ENCODE measurements at places on chromosomes 2 and 18.

DNA sequence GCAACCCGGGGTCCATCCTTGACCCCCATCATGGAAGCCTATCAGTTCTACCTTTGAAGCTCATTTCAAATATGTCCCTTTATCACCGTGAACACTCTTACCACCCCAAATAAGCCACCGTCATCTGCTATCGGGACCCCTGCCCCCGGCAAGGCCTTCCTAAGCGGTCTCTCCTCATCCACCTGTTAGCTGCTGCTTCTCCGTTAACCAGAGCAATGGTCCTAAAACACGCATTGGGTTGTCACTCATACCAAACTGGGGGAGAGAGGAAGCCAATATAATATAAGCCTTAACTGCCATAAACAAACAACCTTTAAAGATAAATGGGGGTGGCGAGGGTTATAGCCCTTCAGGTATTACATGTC lies 680 bp downstream of the ASNSD1 start:
- DNase-seq = no peak

DNA sequence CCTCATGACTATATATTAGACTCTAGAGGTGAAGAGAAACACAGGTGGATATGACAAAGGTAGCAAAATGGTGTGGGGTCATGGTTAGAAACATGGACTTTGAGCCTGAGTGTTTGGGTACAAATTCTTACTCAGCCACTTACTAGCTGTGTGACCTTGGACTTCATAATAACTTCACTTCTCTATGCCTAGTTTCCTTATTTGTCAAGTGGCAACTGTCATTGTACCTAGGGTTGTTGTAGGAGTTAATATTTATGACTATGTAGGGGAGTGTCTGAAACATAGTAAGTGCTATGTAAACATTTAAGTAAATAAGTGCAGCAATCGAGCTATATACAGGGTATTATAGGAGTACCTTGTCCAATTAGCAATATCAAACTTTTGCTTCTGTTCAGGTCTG lies 49.7 kb upstream of the RAPH1 start:
- DNase-seq = no peak

GRCh38 chr2:189570570-189571031 lies 10.0 kb downstream of the SLC40A1 start:
- no peak for DNase-seq

- no peak for DNase-seq
Observed at GRCh38 chr2:65658881-65659280, 226.5 kb upstream of the SPRED2 start.

- no peak for DNase-seq
Observed at GRCh38 chr2:118151831-118152230, 63.6 kb downstream of the INSIG2 start.

DNA sequence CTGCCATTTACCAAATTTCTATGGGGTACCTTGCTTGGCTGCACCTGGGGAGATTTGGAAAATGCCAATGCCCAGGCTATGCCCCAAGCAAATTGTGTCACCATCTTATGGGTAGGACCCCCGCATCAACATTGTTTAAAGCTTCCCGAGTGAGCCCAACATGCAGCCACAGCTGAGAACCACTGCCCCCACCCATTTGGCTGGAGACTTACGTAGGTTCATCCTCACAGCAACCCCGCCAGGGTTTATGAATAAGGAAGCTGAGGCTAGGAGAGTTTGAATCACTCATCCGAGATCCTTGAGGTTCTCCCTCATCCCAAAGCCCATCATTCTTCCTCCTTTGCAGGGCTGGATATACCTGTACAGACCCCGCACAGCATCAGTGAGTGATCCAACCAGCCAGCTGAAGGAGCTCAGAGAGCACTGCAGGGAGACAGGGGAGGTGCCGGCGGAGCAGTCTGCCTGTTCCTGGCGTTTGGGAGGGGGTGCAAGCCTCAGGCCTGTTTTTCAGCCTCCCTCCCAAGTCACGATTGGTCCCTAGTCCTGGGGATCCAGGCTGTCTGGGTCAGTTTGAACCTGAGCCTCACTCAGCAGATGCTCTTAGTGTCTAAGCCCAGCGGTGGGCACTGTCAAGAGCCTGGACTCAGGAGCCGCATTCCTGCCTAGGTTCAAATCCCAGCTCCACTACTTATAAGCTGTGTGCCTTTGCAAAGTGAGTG lies 164.9 kb downstream of the SMAD7 start:
- DNase-seq = no peak

DNA sequence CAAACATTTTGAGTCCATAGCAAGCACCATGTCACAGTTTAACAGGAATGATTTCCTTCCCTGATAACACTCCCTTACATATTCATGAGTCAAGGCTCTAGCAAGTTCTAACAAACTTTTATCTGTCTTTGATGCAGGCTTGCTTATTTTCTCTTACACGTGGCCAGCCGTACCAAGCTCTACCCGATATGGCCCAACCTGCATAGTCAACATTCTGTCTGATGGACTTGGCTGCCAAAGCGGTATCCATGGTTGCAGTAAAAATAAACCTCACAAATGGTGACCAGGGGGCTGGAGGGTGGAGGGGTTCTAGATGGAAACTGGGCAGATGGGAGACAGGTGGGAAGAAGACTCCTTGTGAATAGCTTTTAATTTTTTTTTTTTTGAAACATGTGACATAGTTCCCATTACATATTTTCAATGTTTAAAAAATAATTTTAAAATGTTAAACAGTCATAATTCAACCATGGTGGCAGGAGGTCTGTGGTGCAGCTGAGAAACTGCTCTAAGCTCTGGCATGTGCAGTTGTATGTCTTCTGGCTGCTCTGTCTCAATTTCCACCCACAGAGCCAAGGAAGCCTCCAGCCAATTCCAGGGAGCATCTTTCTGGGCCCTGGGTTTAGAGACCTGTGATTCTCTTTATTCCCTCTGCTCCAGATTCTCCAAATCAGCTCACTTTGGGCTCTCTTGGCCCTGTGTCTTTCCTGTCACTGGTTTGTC lies 20.7 kb upstream of the CXCR1 start:
- DNase-seq = no peak

DNA sequence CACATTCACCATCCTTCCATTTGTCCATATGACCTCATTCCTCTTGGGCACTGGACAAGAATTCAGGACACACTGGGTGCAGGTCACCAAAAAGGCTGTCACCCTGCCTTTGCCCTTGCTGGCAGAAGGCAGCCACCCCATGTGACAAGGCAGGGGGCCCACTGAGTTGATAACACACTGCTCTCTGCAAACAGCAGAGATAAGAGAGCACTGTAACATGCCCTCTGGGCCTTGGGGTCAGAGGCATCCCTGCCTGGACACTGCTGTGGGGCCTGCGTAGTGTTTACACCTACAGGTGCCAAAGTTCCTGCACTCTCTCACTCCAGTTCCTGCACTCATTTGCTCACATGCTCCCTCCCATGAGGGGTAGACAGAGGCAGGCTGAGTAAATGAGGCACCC lies 344.7 kb upstream of the TCF4 start:
- DNase-seq = no peak

DNA sequence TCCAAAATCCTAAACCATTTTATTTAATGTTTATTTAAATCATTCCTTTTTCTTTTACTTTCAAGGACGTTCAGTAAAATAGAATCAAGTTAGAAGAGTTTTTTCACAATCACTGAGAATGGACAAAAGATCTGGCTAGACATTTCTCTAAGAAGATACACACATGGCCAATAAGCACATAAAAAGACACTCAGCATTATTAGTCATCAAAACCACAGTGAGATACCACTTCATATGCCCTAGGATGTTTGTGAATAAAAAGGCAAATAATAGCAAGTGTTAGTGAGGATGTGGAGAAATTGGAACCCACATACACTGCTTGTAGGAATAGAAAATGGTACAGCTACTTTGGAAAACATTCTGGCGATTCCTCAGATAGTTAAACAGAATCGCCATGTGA lies 76.1 kb downstream of the RHBDD1 start:
- no peak for DNase-seq

- no peak for DNase-seq
Observed at GRCh38 chr2:27906074-27906473, 15.5 kb downstream of the BABAM2 start.

DNA sequence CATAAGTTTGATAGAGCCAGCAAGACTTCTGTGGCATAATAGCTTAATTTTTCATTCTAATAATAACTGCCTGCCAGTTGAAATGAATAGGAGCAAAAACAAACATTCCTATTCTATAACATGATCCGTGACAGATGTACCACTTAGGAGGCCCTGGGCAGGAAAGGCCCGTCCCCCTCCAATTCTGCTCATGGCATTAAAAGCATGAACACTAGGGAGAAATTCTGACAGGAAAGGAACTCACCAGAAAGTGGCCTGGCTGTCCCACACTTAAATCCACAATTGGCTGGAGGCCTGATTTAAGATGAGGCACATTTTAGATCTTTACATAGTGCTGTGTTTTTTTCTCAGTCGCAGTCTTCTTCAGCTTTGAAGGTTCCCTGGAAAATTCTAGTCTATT lies 261.9 kb upstream of the ETAA1 start:
- no peak for DNase-seq

GRCh38 chr18:2441544-2441943 lies 129.8 kb downstream of the METTL4 start:
- DNase-seq = no peak

DNA sequence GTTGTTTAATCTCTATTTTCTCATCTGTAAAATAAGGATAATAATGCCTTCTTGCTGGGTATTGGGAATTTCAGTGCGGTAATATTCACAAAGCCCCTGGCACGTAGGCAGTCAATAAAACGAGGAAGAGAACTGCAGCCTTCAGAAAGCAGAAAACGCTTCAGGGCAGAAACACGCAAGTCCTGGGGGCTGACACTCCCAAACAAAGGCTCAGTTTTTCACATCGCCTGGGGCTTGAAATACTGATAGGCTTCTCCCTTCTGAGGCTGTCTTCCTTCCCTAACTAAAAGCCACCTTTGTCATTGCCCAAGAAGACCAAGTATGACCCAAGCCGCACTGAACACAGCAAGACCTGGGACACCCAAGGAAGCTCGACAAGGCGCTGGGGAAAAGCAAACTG lies 32.4 kb downstream of the TMEM177 start:
- no peak for DNase-seq

DNA sequence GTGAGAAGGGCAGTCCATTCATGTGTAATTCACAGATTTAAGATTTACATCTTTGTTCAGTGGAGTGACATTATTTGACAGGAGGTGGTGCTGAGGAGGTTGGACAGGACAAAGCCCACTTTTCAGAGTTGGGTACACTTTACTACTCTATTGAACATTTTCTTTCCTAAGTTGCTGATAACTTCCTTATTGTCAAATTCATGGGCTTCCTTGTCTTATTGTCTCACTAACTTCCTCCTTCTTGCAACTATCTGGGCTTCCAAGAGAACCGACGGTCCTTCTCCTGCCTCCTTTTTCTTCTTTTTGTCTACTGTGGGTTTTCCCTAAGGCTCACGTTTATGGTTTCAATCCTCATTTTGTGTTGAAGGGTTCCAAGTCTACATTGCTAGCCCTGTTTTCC lies 67.7 kb upstream of the DNMT3A start:
- DNase-seq = no peak

GRCh38 chr2:217163987-217164386 lies 304.1 kb upstream of the TNP1 start:
- DNase-seq = no peak

- DNase-seq = no peak
Observed at GRCh38 chr18:35507623-35508022, 9.9 kb upstream of the INO80C start.
